Astrocyte of the hippocampus (primary cell): ENCODE measurements at places on chromosomes 7 and 10.
A peak's percentile ranks its signal among the peaks of the same experiment; 100 is the strongest.

- no peak for DNase-seq
Measured at GRCh38 chr7:7476381-7476780, 59.3 kb downstream of the COL28A1 start.

- DNase-seq: peak; percentile 19
Measured at GRCh38 chr7:49773936-49774458, 559 bp downstream of the VWC2 start.

DNA sequence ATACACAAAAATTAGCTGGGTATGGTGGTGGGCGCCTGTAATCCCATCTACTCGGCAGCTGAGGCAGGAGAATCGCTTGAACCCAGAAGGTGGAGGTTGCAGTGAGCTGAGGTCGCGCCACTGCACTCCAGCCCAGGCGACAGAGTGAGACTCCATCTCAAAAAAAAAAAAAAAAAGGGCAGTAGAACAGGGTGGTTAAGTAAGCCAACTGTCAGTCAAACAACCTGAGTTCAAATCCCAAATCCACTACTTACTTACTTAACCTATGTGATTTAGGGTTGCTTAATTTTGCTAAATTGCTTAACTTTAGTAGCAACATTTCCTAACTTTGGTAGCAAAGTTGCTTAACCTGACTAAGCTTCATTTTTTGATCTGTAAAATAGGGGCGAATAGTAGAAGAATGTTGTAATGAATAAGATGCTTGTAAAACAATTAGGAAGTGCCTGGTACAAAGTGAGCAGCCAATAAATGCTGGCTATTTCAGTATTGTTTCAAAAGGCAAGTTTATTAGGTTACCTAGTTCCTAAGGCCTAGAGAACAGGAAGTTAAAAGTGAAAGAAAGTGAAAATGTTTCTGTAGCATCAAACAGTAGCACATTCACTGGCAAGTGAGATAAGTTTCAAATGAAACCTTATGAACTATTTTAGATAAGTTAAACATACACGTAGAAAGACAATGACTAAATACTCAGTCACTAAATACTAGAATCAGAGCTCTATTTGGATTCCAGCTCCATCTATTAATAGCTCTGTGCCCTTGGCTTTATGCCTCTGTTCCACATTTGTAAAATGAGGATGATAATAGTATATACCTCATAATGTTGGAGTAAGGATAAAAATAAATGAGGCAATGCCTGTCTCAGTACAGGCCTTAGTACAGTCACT lies 64.3 kb downstream of the HOXA1 start:
- DNase-seq: no peak

- no peak for DNase-seq
Measured at GRCh38 chr7:72334698-72335097, 77.4 kb downstream of the CALN1 start.

- no peak for DNase-seq
Measured at GRCh38 chr10:1546431-1547110, 190.8 kb downstream of the ADARB2 start.

- DNase-seq: no peak
Measured at GRCh38 chr7:16298221-16298620, 123.1 kb downstream of the CRPPA start.

DNA sequence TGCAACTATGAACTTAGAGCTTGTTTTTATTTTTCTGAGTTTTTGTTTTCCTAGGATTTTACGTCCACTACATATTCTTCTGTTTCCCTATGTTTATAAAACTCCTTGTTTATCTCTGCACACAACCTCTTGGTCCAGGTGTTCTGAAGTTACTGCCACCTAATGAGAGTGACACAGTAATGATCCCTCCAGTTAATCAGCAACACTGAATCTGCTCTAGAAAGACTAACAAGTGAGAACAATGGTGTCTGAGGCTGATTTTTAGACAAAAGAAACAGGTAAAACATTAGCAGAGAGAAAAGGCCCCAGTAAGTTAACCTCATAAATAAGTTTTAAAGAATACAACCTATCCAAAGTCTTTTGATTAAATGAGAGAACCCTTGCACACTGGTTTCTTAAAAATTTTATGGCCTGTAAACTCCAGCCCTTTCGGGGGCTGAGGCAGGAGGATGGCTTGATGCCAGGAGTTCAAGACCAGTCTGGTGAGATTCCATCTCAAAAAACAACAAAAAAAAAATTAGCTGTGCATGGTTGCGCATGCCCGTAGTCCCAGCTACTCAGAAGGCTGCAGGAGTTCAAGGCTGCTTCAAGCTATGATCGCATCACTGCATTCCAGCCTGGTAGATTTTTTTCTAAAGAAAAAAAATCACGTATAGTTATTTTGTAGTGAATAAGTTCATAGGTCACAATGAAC lies 397.6 kb downstream of the MAGI2 start:
- DNase-seq: peak; percentile 15

GRCh38 chr10:61855771-61856170 lies 45.7 kb upstream of the ARID5B start:
- no peak for DNase-seq

DNA sequence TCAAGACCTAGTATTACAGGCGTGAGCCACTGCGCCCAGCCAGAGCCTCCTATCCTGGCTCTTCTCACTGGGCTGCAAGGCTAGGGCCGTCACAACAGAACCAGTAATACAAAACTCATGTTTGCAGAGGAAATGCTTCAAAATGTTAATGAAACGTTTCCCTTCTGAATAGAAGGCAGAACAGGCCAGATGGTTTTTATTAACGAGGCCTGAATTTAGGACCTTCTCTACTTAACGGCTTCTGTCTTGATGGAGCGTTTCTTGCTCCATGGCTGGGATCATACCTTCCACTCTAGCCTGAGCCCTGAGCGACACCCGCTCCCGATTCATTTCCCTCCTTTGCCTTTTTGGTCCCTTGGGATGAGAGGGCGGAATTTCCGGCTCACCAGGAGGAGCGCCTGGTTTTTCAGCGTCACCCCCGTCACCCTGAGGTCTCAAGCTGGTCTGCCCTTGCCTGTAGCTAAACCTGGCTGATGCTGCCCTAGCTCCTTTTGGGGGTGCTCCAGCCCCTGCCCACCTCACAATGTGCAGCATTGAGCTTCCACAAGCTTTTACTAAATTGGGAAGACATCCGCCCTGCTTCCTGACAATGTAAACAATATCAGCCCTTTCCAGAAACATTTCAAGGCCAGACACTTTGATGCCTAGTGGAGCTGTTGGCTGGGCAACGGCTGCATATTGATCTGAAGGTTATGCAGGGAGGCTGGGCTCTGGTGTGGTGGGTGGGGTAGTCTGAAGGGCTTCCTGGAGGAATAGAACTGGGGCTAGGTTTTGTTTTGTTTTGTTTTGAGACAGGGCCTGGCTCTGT lies 5.2 kb downstream of the CLIP2 start:
- no peak for DNase-seq

DNA sequence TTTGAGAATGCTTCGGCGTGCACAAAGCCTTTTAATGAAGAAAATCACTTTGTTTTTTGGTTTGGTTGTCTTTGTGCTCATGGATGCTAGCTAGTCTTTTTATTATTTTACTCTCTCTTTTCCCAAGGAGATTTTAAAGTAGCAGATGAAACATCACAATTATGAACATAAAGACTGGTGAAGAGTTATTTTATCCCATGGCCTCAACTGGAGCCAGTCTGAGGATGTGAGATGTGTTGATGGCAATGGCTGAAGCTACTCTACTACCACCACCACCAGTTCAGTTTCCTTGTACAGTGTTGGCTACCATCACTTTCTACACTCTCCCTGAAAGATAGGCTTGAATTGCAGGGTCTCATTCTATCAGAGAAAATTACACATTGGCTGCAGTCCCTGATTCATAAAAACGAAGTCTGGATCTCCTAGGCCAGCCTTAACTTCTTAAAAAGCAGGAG lies 494 bp upstream of the HERC4 start:
- no peak for DNase-seq

GRCh38 chr10:130714742-130715467 lies 578.7 kb downstream of the GLRX3 start:
- DNase-seq: no peak

DNA sequence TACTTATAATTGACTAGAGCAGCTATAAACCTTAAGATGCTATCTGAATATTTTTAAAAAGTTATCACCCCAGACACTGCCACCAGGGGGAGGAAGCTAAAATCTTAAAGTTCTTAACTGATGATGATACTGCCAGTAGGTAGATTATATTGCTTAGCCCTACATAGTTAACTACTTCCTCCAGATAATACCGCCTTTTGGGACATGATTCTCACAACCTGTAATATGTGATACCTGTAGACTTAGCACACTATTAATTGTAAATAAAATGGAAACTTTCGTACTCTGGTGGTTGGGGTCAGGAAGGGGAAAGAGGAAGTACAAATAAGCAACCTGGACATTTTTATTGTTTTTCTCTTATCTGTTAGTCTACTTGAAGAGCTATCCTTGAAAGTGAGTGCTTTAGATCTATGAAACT lies 268.9 kb downstream of the ADK start:
- peak; percentile 33 for DNase-seq

DNA sequence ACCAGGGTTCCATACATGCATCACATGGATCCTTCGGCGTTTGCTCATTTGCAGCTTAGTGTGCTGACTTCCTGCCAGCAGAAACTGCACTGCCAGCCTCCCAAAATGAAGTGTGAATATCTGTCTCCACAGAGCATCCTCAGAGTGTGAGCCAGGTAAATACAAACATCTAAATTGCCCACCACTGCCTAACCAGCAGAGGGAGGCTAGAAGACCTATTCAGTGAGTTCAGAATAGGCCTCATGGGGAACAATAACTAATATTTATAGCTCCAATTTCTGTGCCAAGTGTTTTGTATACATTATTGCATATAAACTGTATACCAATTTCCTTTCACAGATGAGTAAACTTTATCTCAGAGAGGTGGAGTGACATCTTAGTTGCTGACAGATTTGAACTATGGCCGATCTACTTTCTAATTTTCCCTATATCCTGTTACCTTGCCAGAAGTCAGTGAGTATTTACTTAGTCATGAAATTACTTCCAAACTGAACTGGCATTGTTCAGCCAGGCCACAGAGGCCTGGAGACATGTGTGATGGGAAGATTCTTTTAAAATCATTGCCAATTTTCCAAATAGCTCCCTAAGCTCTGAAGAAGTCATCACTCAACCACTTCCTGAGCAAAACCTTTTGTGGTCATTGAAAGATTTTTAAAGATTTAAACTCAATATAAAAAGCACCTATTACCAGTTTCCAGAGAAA lies 926.5 kb upstream of the GHITM start:
- DNase-seq: peak; percentile 54

- DNase-seq: no peak
Measured at GRCh38 chr7:82172881-82173280, 270.7 kb downstream of the CACNA2D1 start.

DNA sequence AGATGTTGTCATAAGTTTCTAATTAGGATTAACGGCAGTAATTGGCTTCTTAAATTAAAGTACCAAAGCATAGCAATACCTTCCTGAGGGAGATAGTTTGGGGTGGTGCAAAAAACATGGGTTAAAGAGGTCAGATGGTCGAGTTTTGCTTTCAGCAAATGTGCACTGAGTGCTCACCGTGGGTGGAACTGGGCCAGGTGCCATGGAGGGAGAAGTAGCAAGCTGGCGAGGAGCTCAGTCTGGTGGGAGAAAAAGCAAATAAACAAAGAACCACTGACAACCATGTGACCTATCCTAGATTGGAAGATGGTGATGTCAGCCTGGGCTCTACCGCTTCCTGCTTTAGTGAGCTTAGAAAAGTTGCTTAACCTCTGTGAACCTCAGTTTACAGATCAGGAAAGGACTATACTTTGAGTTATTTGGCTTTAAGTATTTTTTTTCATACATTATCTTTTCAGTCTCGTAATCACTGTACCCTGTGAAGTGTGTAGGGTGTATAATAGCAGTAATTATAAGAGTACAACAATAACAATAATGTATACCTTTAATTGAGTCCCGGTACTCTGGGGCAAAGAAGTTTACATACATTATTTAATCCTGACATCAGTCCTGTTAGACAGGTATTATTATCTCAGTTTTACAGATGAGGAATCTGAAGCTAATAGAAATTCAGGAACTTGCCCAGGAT lies 69.0 kb upstream of the PDCD4 start:
- peak; percentile 93 for DNase-seq

GRCh38 chr7:27765841-27766240 lies 25.9 kb downstream of the TAX1BP1 start:
- peak; percentile 16 for DNase-seq

DNA sequence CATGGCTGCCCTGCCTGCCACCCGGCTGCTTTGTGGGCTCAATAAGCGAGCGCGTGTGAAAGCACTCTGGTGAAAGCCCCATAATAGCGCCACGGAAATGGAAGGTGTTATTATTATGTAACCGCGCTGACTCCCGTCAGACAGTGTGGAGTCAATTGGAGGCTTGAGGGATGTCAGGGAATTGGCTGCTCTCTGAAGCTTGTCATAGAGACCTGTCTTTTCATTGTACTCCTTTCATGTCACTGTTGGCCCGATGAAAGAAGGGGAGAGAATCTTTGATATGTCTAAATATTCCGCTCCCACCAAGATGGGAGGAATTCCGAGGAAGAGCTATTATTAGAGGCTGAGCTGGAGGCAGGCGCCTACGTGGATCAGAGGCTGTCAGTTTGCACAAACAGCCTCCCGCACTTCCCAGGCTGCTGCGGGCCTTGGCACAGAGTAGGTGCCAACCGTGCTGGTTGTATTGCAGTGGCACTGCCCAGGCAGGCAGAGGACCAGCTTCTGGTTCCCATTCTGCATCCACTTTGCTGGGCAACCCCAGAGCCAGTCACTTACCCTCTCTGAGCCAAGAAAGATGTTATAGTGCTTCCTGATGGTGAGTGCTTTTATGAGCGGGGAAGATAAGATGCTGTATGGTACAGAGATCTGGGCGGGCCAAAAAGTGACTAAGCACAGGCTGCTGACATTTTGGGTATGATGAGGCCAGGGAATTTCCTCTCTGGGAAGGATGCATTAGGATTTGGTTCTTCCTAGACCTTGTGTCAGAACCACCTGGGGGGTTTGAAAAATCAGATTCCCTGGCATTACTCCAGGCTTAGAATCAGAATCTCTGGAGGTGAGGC lies 151.4 kb downstream of the RPS24 start:
- no peak for DNase-seq

GRCh38 chr10:26950934-26951333 lies 90.2 kb upstream of the ABI1 start:
- DNase-seq: no peak

- no peak for DNase-seq
Measured at GRCh38 chr10:124616040-124616835, 127.9 kb downstream of the FAM53B start.

GRCh38 chr7:133961724-133962123 lies 165.4 kb upstream of the LRGUK start:
- DNase-seq: no peak

- DNase-seq: no peak
Measured at GRCh38 chr7:79664884-79665676, 211.6 kb upstream of the MAGI2 start.

- peak; percentile 16 for DNase-seq
Measured at GRCh38 chr10:6953271-6953801, 373.3 kb upstream of the PRKCQ start.

DNA sequence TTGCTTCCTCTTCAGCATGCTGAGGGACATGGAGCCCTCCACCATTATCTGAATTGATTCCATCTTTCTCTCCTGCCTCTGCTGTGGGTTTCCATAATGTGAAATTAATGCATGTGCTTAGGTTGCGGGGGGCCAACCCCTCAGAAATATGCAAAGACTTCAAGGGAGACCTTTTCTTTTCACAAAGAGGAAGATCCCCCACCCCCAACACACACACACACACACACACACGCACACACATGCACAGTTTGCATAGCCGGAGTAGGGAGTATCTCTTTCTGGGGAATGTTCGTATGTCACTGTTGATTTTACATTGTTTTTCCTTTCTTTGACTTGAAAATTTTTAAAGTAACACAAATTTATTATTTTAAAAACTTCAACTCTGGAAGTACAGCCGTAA lies 193.5 kb downstream of the MGMT start:
- DNase-seq: no peak

- DNase-seq: no peak
Measured at GRCh38 chr7:95899919-95900513, 127.7 kb downstream of the DYNC1I1 start.

GRCh38 chr10:77007834-77008233 lies 629.8 kb downstream of the KCNMA1 start:
- no peak for DNase-seq
